Hair follicular keratinocyte (primary cell): ENCODE measurements at places on chromosomes 7 and 10. TPM values are rescaled to one million over a fixed set of nuclear protein-coding genes. Genes with fewer than 3 reads are reported as not detected.

Gene FOXI2
- not detected in 2 replicates for total RNA-seq

Gene EEF1AKMT2
- total RNA-seq: 12.1 and 20.4 TPM in 2 replicates

Gene TUBB8
- not detected in 2 replicates for total RNA-seq

Gene FAM25C
- total RNA-seq: 14.0 TPM in 1 of 2 replicates, not detected in the other

Gene CD36
- 0.47 TPM in 1 of 2 replicates, not detected in the other for total RNA-seq

Gene DBNL
- 152 and 167 TPM in 2 replicates for total RNA-seq

Gene FGFR2
- 14.7 and 24.7 TPM in 2 replicates for total RNA-seq

Gene IQUB
- total RNA-seq: not detected in 2 replicates

Gene COL28A1
- not detected in 2 replicates for total RNA-seq

Gene HK1
- total RNA-seq: 143 and 163 TPM in 2 replicates

Gene CPN1
- total RNA-seq: not detected in 2 replicates

Gene TEX36
- total RNA-seq: not detected in 2 replicates

Gene NXPH1
- total RNA-seq: not detected in 2 replicates

Gene WDFY4
- 0.08 TPM in 1 of 2 replicates, not detected in the other for total RNA-seq

Gene RAMP3
- total RNA-seq: not detected in 2 replicates

Gene C10orf105
- not detected in 2 replicates for total RNA-seq

Gene ARHGAP22
- 9.0 and 13.7 TPM in 2 replicates for total RNA-seq

Gene GATAD1
- total RNA-seq: 10.5 and 13.6 TPM in 2 replicates

Gene RGR
- total RNA-seq: not detected in 2 replicates

Gene NEBL
- total RNA-seq: 0.16 and 3.3 TPM in 2 replicates

Gene NKX2-3
- total RNA-seq: not detected in 2 replicates

Gene ZNF425
- total RNA-seq: 0.94 and 2.5 TPM in 2 replicates

Gene GRID1
- total RNA-seq: 0.08 TPM in 1 of 2 replicates, not detected in the other

Gene DDX56
- total RNA-seq: 59.3 and 95.2 TPM in 2 replicates

Gene LRRC17
- total RNA-seq: 0.42 TPM in 1 of 2 replicates, not detected in the other

Gene MYH16
- total RNA-seq: 1.1 and 1.2 TPM in 2 replicates

Gene PDE6C
- total RNA-seq: not detected in 2 replicates

Gene PLCE1
- under 0.01 TPM in 2 replicates for total RNA-seq
